ENCODE measurements at places on chromosomes 1 and 21.

- DNase-seq: no peak
Observed at GRCh38 chr1:22056936-22057335, 4.4 kb downstream of the CDC42 start.

DNA sequence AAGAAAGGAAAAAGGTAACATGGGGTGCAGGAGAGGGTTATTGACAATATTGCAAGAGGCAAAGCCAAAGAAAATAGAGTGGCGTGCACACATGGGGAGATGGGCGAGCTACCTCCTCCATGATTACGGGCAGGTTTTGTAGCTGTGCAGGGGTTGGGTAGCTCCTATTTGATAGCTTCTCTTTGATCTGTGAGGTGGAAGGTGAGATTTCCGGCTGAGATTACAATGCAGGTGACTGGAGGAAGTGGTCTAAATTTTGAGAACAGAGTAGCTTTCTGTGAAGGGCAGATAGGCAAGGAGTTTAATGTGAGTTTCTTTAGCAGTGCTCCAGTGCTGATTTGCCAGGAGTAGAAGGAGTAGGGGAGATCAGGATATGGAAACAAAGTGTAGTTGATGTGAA lies 263.4 kb downstream of the PLA2G4A start:
- DNase-seq: no peak

DNA sequence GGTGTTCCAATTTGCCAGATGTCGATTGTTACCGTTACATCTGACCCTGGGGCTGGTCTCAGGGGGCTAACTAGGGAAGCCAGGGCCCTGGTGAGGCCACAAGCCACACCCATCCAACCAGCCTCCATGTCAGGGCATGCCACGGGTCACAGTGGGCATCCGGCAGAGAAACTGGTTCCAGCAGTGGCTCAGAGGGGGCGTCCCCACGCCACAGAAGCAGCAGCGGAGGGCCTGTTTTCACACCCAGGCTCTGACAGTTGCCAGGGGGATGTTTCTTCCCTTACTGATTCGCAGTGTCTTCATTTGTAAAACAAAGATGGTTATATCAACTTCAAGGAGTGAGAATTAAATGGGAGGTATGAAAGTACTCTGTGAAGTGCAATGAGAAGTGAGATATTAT lies 75.0 kb upstream of the COX20 start:
- DNase-seq: no peak

- no peak for DNase-seq
Observed at GRCh38 chr1:59266180-59266926, 30.5 kb upstream of the FGGY start.

DNA sequence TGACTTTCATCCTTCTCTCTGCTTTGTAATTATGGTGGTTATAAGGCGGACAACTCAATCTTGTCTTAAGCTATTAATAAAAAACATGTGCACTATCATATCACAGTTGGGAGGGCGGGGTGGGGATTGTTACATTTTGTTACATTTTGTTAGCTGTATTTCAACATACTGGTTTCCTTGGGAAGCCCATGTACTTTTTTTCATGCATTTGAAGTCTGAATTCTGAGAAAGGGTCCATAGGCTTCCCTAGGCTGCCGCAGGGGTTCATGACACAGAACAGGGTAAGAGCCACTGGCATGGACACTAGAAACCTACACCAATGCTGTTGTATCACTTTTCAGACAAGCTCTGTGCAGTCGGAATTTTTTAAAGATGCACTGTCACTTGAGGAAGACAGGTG lies 178.8 kb downstream of the ETS2 start:
- no peak for DNase-seq

GRCh38 chr1:15603050-15603965 lies 13.9 kb upstream of the DDI2 start:
- peak; percentile 86 for DNase-seq

DNA sequence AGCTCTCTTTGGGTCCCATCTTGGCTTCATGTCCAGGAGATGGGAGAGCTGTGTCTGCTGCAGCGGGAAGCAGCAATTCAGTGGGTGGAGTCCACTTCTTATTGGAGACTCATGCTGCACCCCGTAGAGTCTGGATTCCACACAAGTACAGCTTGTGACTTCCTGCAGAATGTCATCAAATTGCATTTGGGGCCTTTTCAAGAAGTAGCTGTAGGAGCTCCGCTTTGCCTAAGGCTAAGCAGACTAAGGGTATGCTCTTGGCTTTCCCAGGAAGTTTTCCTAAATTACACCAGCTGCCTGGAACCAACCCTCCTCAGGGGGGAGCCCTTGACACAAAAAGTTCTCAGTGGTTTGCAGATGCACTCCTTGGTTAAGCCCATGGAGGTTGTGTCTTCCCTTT lies 5.7 kb upstream of the MOB3C start:
- no peak for DNase-seq

GRCh38 chr1:225451340-225451739 lies 23.5 kb upstream of the LBR start:
- DNase-seq: no peak

Data from T-helper 9 cell (primary cell).